ENCODE measurements at places on chromosomes 3 and 15. TPM values are rescaled to one million over a fixed set of nuclear protein-coding genes. Genes with fewer than 3 reads are reported as not detected.
A peak's percentile ranks its signal among the peaks of the same experiment; 100 is the strongest.

DNA sequence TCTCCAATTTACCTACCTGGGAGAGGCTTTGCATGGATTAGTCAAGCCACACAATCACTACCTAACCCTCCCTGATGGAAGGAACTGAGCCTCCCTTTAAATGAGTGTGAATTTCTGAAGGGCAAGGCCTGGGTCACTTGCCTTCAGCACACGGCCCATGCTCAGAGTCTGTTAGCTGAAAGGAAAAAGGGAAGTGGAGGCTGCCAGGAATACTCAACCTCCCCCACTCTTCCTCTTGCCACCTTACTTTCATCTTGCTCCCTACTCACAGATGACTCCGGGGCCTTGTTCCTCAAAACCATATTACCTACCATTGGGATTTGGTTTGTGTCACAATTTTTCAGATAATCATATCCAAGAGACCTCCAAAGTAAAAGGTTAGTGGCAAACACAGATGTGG lies 220.0 kb downstream of the ABHD5 start:
- DNase-seq, result no peak

CYP1A1 gene
- 39.8 TPM for total RNA-seq

CFAP44 gene
- total RNA-seq, result 1.3 TPM

RPL14 gene
- total RNA-seq, result 363 TPM

CLDN11 gene
- 77.5 TPM for total RNA-seq

NT5DC2 gene
- 24.4 TPM for total RNA-seq

SERPINI2 gene
- not detected for total RNA-seq

DNA sequence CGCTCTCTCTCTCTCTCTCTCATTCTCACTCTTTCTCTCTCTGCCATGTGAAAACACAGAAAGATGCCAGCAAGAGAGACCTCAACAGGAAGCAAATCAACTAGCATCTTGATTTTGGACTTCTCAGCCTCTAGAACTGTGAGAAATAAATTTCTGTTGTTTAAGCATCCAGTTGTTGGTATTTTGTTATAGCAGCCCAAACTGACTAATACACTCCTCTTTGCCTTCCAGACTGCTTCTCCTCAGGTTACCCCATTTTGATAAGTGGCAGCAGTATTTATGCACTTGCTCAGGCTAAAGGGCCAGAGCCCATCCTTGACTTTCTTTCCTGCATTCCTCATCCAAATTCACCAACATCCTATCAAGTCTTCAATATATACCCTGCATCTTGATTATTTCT lies 76.6 kb upstream of the NANOGP8 start:
- no peak for DNase-seq

- no peak for DNase-seq
Observed at GRCh38 chr3:42368861-42369260, 41.5 kb downstream of the LYZL4 start.

- no peak for DNase-seq
Observed at GRCh38 chr3:41710646-41711388, 251.1 kb downstream of the ULK4 start.

CLASP2 gene
- 54.0 TPM for total RNA-seq

JAGN1 gene
- 31.7 TPM for total RNA-seq

- no peak for DNase-seq
Observed at GRCh38 chr15:79769069-79769481, 127.7 kb downstream of the MTHFS start.

- DNase-seq, result no peak
Observed at GRCh38 chr15:52609593-52609992, 40.8 kb upstream of the ARPP19 start.

- DNase-seq, result no peak
Observed at GRCh38 chr3:190346541-190346940, 24.3 kb upstream of the CLDN1 start.

DNA sequence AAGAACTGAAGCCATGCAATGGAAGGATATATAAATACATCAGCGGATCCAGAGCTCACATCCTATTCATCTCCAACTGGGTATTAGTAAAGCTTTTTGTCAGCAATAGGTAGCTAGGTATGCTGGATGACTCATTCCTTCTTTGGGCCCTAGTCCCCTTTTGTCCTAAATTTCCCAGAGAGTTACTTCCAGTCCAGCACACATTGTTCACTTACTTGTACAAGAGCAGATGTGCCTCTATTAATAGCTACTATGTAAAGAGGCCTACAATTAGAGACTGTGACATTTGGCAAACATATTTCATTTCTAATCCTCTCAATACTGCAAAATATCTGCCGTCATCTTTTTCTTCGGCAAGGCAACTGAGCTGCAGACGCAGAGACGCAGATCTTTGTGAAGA lies 1.7 kb upstream of the SLC4A7 start:
- no peak for DNase-seq

DNA sequence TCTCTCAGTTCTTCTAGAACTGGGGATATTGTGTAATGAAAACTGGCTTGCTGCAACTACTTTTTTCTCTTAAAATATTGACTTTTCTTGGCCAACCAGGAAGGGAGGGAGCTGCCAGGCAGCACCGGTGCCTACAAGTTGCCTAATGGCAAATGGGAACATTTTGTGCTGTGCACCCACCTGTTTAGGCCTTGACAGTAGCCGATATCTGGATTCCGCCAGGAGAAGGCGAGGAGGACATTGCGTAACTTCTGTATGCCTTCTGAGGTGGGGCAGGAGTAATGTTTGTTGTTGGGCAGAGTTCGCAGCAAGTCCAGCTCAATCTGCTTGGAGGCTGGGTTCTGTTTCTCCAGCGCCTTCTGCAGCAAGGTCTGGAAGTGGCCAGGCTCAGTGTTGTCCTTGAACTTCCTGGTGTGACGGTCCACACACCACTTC lies 64.9 kb downstream of the TBC1D2B start:
- no peak for DNase-seq

- no peak for DNase-seq
Observed at GRCh38 chr3:55147856-55148720, 220.2 kb upstream of the LRTM1 start.

GRCh38 chr15:60821462-60822061 lies 342.6 kb upstream of the ICE2 start:
- DNase-seq, result no peak

GRCh38 chr15:85929786-85930185 lies 135.1 kb upstream of the KLHL25 start:
- DNase-seq, result no peak

DNA sequence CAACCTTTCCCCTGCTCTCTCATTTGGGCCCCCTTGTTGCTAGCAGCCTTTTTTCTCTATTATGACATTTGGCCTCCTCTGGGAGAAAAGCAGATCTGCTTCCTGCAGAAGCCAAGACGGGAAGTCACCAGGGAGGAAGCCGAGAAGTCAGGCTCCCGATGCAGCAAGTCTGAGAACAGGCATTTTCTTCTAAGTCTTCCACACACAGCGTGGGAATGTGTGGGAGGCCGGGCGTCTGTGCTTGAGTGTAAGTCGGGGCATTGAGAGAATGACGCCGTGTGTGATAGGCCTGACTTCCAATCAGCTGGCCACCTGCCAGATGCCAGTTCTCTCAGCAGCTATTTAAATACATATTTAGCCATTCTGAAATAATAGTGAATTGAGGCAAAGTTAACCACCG lies 75.8 kb upstream of the FAM98B start:
- peak; percentile 95 for DNase-seq

WDR5B gene
- 4.0 TPM for total RNA-seq

- no peak for DNase-seq
Observed at GRCh38 chr15:36291501-36291900, 287.9 kb upstream of the CDIN1 start.

DNA sequence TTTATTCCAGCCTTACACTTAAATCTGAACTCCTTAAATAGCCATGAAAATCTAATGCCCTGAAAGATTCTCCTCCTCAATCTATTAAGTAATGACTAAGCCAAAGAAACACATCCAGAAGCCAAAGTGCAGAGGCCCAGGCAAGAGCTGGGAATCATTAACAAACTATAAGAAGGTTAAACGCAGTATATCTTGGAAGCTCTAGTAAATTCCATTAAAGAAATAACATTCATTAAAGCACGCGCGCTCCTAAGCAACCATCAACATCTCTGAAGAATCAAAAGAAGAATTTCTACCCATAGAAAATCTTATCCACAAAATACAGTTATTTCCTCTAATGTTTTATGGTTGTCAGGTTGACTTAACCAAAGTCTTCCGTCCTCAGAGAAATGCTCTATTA lies 29.5 kb downstream of the MB21D2 start:
- DNase-seq, result no peak

DNA sequence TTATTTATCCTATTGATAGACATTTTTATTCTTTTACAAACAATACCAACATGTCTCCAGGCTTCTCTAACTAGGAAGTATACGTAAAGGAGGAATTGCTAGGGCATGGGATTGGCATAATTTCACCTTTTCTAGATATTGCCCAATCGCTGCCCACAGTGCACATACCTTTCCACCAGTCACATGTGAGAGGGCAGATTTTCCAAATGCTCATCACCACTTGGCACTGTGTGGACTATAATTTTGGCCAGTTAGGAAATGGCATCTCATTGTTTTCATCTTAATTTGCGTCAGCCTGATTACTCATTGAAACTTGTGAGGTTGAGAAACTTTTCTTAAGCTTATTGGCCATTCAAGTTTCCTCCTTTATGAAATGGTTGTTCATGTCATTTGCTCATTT lies 57.4 kb upstream of the POLR2M start:
- no peak for DNase-seq

COL8A1 gene
- total RNA-seq, result 98.6 TPM

DNA sequence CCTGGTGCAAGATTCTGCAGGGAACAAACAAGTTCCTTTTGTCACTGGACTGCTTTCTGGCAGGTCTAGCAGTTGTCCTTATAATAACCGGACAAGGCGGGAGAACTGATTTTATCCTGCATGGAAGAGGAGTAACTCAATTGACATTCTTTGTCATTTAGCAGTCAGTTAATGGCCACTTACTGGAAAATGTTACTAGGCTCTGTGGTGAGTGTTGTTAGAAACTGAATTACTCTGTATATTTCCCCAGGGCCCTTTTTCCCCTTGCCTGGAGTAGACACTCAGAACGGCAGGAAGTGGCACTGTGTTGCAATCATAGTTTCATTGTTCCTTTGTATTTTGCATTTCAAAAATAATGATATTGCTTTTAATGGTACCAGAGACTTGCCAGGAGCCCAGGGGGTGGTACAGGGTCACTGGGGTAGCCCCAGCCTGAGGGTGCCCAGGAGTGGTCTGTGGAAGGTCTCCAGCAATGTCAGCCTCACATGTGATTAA lies 318.6 kb upstream of the LRRFIP2 start:
- DNase-seq, result peak; percentile 48

ABI3BP gene
- total RNA-seq, result 16.2 TPM

GRCh38 chr3:50100956-50101845 lies 12.5 kb downstream of the RBM5 start:
- DNase-seq, result no peak

HHLA2 gene
- total RNA-seq, result not detected

GRCh38 chr3:52202384-52203077 lies 4.6 kb downstream of the ALAS1 start:
- no peak for DNase-seq

DNA sequence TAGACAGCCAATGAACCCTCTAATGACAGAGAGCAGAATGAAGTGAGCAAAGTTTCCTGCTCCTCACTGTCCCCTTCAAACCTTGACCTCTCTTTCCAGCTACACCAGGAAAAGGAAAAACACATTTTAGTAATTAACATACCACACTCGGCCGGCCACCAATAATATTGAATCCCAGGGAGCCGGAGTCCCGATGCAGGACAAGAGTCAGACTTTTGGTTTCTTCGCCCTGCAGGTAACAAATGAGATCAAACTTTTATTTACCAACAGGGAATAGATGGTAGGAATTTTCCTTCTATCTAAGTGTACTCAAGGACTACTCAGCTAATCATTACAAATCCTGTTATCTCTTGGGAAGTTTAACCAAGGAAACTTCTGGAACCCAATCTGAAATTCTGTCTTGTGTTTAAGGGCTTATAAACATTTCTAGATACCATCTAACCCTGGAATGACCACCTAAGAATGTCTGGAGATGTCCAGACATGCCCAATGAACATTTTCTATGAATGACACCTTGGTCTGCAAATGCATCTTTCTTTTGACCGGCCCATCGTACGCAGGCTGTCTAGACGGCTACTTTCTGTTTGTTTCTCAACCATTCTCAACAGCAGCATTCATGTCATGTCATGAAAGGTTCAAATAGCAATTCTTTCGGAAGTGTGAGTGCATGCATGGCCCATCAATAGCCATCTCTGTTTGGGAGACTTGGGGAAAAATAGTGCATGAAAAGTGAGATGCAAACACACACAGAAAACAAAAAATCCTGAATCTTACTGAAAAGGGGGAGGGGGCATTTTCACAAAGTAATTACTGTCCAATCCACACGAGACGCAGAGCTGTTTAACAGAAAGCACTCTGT lies 16.1 kb downstream of the PDZRN3 start:
- DNase-seq, result no peak

GRCh38 chr15:78621810-78622402 lies 1.1 kb upstream of the CHRNA3 start:
- no peak for DNase-seq

DNA sequence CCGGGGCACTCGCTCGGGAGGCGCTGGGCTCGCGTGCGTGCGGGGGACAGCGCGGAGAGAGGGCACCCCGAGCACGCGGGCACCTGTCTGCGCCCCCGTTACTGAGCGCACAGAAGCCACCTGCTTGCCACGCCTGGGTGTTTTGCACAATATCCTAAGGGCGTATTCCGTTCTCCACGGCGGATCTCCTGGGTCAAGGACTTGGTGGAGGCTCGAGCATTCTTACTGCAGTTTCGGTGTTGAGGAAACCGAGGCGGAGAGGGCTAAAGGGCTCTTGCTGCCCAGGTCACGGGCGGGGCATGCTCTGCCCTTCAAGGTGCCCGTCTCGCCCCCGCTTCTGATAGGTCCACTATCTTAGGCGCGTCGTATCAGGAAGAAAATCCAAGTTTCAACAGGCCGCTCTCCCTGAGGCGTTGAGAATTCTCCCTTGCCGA lies 526 bp downstream of the GPD1L start:
- no peak for DNase-seq

DNA sequence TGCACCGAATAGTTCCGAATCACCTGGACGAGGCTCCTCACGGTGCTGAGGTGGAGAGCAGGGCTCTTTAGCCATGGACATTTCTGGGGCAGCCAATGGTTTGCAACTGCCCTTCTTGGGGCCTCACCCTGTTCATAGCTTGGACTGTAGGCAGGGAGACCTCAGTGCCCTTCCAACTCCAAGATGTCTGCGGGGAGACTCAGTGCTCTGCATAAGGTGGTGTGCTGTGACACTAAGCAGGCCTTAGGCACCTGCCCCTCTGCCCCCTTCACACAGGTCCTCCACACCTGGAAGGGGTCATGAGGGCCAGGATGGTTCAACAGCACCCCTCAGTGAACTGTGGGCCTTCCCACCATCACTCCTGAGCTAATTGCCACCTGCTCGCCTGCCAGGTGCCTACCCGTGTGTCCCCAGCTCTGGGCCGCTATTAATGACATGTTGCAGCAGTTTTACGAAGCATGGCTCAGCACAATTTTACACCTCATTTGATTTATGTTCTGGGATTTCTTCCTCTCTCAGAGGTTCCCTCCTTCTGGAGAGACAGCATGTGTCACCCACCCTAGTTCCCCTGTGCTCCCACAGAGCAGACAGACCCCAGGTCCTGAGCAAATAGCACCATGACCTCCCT lies 101.2 kb upstream of the SMAD3 start:
- DNase-seq, result no peak

HES1 gene
- 71.8 TPM for total RNA-seq

- DNase-seq, result no peak
Observed at GRCh38 chr3:125069452-125069851, 13.7 kb upstream of the HEG1 start.

All from dermis microvascular lymphatic vessel endothelial cell (primary cell).